ENCODE measurements at places on chromosomes 11 and 22.

DNA sequence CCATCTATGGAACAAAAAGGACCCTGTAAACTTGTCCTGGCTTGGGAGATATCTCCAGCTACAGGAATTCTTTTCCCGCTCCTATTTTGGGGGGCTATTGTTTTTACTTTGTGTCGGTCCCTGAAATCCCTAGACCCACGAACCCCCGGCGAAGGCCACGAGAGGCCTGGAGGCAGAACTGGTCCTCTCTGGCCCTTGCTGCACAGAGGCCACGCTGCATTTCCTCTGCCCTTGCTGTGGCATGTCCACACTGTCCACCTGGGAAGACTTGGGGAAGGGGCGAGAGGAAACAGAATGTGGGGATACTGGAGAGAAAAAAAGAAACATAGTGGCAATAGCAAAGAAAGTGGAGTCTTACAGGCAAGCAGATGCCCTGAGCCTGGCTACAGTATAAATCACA lies 2.3 kb upstream of the ANO1 start:
- no peak for DNase-seq

- no peak for DNase-seq
Measured at GRCh38 chr11:130631119-130631518, 182.7 kb downstream of the ADAMTS15 start.

DNA sequence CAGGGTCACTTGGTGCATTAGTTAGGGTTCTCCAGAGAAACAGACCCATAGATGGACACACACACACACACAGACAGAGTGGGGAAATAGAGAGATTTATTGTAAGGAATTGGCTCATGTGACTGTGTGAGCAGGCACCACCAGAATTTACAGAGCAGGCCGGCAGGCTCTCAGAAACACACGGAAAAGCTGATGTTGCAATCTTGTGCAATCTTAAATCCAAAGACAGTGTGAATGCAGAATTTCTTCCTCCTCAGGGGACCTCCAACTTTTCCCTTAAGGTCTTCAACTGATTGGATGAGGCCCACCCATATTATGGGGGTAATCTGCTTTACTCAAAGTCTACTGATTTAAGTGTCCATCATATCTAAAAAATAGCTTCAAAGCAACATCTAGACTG lies 49.8 kb downstream of the APIP start:
- DNase-seq, result no peak

DNA sequence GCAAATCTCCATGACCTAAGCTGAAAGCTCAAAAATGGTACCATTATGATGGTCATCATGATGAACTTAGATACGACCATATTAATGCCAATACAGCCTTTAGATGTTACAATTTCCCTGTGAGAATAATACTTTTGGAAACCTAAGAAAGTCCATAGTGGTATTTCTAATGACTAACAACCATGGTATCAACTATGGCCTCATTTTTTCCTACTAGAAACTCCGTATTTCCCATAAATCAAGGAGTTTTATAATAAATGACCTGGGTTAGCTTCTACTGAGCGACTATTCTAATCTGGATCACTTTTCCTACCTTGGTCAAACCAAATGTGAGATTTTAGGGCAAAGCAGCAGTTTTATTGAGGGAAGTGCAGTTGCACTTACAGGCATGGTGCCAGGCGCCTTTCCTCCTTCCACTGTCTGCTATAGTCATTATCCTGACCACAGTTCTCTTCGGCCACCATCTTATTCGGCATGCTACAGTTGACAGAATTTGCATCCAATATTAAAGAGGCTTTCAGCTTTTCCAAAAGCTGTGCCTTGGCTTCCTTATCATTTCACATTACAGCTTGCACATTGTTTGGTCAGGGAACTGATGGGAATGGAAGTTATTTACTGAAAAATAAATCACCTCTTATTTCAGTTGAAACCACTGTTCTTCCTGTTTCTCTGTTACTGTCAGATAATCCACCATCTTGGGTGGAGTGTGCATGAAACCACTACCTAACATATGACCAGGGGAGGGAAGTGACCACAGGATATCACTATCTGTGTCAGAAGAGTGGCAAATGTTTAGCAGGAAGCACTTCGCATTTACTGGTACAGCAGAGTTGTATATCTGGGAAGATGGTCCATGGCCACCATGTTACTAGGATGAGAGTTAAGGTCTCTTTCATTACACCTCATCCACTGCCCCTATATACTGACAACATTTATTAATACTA lies 74.5 kb upstream of the PICALM start:
- DNase-seq, result peak; percentile 67

DNA sequence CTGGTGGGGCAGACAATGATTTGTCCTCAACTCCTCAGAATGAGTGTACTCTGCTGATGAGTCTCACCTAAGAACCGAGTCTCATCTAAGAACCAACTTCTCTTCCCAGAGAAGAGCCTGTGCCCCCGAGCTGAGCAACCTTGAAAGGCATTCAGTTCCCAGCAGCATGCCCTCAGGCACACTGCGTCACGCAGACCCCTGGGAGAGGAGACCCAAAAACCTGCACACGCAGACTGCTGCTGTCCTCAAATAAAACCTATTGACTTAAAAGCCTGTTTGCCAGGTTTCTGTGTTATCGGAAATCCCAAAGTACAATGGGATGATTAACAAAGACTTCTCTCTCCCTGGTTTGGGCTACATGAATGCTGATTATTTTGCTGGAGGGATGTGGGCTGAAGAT lies 121.2 kb downstream of the C11orf58 start:
- no peak for DNase-seq

DNA sequence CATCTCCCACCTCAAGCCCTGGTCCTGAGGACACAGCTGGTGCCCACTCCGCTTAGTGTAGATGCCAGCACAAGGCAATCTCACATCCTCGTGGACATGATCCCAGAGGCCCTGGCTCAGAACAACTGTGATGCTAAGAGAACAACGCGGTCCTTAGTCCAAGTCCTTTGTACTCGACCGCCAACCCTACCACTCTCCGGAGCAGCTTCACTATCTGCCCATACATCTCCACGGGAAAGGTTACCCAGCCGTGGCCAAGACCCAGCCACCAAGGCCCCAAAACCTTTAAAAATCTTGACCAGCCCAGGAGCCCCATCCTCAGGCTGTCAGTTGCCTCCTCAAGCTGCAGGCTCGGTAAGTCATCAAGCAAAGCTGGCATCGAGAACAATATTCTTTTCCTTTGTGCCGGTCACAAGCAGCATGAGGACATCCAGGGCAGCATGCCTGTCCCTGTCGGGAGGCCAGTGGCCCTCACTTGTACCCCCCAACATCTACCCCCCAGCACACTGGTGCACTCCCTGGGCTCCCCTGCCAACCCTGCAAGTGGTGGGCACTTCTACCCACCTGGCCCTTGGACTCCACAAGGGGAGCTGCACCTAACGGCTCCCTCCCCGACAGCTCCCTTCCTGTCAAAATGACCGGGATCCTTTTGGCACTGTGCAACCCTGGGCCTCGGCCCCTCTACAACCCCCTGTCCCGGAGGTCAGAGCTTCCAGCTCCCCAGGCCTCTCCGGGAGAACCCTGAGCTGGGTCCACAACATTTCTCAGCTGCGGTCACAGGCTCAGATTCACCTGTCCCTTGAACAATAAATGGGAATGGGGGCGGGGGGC lies 2.5 kb downstream of the OSBPL5 start:
- no peak for DNase-seq

DNA sequence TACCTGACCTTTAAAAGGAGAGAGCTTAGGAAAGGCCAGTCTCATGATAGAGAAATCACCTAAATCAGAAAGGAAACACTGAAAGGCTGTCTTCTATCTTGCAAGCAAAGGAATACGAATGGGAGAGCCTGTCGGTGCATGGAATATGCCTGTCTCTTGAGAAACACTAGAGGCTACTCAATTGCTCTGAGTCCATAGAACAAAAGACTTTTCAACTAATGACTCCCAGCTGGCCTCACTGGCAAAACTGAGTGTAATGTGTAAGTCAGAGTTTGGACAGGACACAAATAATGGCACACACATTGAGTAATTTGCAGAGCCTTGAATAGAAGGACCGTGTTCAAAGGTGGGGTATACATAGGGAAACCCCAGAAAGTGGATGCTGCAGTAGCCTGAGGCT lies 171.0 kb upstream of the ARHGAP20 start:
- no peak for DNase-seq

DNA sequence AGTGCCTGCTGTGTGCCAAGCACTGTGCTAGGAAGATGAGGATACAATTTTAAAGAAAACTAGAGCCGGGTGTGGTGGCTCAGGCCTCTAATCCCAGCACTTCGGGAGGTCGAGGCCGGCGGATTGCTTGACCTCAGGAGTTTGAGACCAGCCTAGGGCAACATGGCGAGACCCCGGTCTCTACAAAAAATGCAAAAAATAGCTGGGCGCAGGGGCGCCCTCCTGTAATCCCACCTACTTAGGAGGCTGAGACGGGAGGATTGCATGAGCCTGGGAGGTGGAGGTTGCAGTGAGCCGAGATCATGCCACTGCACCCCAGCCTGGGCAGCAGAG lies 8.3 kb downstream of the TPBGL start:
- no peak for DNase-seq

DNA sequence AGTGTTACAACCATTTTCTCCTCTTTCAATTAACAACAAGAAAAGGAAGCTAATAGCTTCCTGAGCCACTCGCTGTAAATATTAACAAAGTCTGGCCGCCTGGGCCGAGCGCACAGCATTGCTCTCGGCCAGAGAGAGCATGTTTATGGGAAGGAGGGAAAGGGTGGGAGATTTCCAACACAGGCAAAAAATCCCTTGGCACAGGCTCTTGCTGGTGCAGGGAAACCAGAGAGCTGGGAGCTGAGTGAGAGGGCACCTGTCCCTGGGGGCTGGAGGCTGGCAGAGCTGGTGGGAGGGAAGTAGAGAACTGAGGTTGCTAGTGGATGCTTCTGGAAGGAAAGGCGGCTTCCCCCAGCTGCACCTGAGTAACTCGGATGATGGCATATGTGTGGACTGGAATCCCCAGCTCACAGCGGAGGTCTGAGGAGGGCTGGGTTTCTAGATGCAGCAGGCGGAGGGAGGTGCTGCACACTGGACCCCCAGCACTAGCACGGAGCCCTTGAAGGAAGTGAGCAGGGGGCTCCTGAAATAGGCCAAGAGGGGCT lies 59.6 kb downstream of the FLRT1 start:
- no peak for DNase-seq

DNA sequence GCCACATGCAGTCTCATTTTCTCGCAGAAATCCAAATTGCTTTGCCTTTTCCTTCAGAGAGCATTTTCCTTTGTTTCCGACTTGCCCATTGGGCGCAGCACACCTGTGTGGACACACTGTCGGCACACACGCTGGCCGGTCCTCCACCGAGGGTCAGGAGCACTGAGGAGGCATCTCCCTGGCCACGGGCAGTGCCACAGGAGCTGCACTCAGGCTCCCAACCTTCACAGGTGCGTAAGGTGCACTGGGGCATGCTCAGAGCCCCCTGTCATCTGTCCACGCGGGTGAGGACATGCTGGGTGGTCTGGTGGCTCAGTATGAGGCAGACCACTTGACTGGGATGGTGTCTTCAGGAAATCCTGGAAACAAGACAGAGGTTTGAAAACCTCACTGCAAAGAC lies 779.1 kb downstream of the BRD1 start:
- DNase-seq, result no peak

DNA sequence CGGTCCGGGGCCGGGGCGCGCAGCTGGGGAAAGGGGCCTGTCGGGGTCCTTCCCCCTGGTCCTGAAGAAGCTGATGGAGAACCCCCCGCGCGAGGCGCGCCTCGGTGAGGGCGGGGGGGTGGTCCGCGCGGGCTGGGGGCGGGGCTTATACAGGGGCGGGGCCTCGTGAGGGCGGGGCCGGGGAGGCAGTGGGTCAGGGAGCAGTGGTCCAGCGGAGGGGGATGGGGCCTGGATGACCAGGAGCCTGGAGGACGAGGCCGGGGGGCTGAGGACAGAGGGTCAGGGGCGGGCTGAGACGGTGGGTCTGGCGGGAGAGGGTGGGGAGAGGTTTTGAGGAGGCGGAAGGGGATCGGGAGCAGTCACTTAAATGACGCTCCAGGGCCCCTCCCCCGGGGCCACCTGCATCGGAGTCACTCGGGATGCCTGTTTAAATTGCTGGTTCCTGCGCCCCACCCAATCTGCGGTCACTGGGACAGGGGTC lies 396 bp downstream of the TEF start:
- DNase-seq, result peak; percentile 13

DNA sequence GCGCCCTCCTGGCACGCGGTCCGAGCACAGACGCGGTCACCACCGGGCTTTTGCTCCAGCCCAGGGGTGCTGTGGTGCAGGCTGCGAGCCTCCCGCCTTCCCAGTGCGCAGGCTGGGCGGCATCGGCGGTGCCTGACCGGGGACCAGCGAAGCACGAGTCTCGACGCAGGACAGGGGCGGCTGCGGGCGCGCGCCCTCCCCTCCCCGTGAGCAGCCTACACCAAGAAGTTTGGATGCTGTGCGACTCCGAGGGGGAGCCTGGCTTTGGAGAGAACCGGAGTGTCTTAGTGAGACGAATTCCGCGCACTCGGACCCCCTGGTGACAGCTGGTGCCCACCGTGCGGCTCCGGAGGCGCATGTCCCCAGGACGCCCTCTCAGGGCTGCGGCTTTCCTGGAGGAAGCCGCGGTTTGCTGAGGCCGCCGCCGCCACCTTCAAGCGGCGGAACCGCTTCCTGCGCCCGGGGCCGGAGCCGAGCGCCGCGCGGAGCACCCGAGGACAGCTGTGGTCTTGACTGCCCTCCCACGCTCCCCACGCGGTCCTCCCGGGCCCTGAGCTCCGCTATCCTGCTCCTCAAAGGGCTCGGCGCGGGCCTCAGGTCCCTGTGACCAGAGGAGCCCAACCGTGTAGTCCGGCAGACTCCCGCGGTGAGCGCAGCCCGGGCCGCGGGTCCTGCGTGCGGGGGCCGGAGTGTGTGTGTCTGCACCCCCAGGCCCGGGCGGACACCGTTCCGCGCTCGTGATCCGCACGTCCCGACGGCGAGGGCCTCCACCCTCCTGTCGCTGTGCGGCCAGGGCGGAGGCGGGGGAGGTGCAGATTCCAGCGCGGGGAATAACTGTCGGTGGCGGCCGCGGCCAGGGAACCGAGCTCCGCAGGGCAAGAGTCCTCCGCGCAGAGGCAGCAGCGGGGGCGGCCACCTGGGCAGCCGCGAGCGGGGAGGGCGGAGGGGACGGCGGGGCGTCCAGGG lies 1.7 kb downstream of the FGF3 start:
- DNase-seq, result no peak

DNA sequence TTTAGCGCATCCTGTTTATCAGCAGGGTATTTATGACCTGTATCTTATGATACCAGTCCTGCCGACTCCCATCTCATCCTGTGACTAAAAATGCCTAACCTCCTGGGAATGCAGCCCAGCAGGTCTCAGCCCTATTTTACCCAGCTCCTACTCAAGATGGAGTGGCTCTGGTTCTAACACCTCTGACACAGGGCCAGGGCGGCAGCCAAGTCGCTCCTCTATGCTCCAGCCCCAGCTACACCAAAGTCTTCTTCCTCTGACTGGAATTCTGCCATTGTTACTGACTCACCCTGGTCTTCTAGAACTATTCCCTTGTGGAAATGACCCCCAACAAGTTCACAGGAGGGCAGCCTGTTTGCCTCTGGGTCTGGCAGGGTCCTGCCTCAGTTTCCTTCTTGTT lies 7.9 kb upstream of the C1QTNF6 start:
- DNase-seq, result no peak
